Suprapubic skin (tissue), 4 donors: ENCODE measurements at places on chromosomes 1 and 21. TPM values are rescaled to one million over a fixed set of nuclear protein-coding genes. Genes with fewer than 3 reads are reported as not detected.
A peak's percentile ranks its signal among the peaks of the same experiment; 100 is the strongest.

- DNase-seq: no peak
- no peak overlapping the region for H3K27ac ChIP-seq
- H3K4me3 ChIP-seq: no peak overlapping the region
- no peaks in the 10 kb centered on the region for H3K4me1 ChIP-seq
- peaks cover 34% of the 10 kb centered on the region for H3K36me3 ChIP-seq
These were observed 15.9 kb downstream of the LZIC start for GRCh38 chr1:9927259-9927658.

- H3K4me1 ChIP-seq: peaks cover 24% of the 10 kb centered on the region
- no peaks in the 10 kb centered on the region for H3K36me3 ChIP-seq
- DNase-seq: peak; percentile 80
- peak overlapping the region; percentile 67 for H3K4me3 ChIP-seq
- peak overlapping the region; percentile 54 for H3K27ac ChIP-seq
- H3K27me3 ChIP-seq: no peaks in the 10 kb centered on the region
These were observed 771 bp upstream of the RAD54L start for GRCh38 chr1:46246548-46247435.

DNA sequence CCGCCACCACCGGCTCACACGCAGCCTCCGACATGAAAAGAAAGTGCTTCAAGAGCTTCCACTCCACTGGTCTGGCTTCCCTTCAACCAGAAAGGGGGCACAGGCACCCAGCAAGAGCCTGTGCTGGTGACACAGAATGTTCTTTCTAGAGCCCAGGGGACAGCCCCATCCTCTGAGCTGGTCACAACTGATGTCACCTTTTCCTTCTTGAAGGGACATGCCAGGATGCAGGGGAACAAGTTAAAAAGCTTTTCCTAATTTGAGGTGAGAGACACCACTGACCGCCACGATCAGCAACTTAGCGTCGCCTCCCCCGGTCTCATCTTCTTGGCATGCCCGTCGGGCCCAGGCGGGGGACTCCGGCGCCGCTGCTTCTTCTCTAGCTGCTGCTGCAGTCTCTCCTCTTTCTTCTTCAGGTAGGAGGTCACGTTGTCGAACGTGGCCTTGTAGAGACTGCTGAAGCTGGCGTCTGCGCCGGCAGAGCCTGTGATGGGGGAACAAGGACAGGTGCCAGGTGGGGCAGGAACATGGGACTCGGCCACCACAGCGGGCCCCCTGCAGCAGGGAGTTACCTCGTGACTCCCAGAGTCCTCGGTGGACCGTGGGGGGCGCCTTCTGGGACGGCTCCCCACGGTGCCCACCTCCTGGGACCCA is 29.5 kb downstream of the WDR4 start:
- H3K27ac ChIP-seq: no peak overlapping the region
- no peak overlapping the region for H3K4me3 ChIP-seq
- H3K4me1 ChIP-seq: peaks cover under 1% of the 10 kb centered on the region
- DNase-seq: no peak
- H3K36me3 ChIP-seq: peaks cover 92% of the 10 kb centered on the region

DNA sequence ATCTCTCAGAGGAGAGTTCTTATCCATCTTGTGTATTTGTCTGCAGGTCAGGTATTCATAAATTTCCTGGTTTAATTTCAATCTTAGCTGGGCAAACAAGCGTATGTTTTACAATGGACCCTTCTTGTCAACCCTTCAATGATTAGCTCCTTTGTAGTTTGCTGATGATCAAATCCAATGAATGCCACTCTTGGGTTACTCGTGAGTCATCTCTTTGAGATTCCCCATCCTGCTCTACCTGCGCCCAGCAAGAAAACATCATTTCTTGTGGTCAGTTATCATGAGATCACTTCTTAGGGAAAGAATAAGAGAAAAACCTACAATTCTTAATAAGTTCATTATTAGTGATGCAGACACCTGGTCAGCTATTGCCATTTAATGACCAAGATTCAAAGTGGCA is 572.3 kb upstream of the PKN2 start:
- H3K36me3 ChIP-seq: no peaks in the 10 kb centered on the region
- no peaks in the 10 kb centered on the region for H3K4me1 ChIP-seq
- DNase-seq: no peak
- no peak overlapping the region for H3K4me3 ChIP-seq
- no peaks in the 10 kb centered on the region for H3K27me3 ChIP-seq

The TRIM67 gene
- total RNA-seq: 0.38 TPM
